ENCODE measurements at places on chromosomes 7 and 10.

DNA sequence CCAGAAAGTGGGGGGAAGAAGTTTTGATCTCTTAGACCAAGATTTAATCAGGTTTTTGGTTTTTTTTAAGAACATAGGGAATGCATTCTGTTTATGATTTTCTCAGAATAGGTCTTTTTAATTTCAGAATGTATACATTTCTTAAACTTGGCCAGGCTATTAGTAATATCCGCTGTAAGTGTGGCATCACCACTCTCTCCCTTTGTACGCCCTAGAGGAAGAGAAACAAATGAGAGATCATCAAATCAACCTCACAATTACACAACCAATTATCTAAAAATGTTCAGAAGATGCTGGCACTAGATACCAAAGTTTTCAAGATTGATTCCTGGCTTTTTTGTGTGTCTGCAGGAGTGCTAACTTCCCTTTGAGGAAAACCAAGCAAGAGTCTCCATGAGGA lies 70.0 kb downstream of the KLF6 start:
- no peak for DNase-seq

DNA sequence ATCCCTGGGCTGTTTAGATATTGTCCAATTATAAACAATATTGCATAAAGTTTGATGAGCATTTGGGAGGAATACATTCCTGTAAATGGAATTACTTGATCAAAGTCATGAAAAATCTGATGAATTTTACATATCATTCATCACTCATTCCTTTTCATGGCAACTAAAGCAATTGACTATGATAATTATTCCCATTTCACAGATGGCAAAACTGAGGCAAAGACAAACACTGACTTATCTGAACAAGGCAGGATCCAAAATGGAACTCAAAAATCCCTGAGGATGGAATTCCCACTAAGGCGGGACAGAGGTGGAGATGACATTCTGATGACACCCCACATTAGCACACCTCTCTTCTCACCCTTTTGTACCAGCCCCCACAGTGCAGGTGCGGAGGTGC lies 17.1 kb downstream of the SLIT1 start:
- no peak for DNase-seq

DNA sequence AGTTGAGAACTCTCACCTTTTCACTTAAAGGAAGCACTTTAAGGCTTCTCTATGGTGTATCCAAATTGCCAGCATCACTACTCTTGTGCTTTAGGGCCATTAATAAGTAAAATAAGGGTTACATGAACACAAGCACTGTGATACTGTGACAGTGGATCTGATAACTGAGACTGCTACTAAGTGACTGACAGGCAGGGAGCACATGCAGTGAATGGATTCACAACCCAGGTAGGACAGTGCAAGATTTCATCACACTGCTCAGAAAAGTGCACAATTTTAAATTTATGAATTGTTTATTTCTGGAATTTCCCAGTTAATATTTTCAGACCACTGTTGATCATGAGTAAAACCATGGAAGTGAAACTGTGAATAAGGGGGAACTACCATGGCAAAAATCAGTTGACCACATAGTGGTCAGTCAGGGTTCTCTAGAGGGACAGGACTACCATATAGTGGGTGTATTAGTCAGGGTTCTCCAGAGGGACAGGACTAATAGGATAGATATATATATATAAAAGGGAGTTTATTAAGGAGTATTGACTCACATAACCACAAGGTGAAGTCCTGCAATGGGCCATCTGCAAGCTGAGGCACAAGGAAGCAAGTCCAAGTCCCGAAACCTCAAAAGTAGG lies 20.9 kb upstream of the CYP51A1 start:
- DNase-seq, result no peak

GRCh38 chr10:61217851-61218565 lies 235.2 kb downstream of the TMEM26 start:
- no peak for DNase-seq

GRCh38 chr7:112416127-112416526 lies 34.1 kb upstream of the IFRD1 start:
- DNase-seq, result no peak

GRCh38 chr7:132866144-132866531 lies 215.8 kb downstream of the CHCHD3 start:
- no peak for DNase-seq

DNA sequence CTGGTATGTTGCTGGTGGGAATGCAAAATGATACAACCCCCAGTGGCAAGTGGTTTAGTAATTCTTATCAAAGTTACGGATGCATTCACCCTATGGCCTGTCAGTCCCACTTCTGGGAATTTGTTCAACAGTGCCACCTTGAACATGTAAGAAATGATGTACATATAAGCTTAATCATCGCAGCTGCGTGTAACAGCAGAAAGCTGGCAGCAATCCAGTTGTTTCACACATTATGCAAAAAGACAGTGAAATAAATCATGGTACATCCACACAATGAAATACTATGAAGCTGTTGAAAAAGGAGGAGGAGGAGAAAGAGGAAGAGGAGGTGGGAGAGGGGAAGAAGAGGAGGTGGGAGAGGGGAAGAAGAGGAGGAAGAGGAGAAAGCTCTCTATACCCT lies 76.2 kb upstream of the MYL10 start:
- no peak for DNase-seq

DNA sequence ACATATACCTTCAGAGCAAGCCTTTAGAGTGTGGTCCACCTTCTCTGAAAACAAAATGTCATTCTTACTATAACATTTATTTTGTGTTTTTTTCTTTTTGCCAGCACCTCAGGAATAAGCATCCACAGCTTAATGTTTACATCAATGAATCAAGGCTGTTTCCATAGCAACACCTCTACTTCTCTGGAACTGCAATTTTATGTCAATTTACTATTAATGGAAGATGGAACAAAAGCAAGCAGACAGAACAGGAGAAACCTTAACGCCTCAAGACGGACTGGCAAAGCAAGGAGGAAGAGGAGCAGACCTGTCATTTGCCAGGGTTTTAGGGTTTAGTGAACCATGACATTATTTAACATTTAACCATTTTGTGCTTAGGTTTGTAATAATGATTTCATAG lies 63.1 kb downstream of the PRR15 start:
- DNase-seq, result no peak

- DNase-seq, result no peak
Measured at GRCh38 chr7:153022475-153023193, 263.1 kb downstream of the ACTR3B start.

All from Peyer's patch (tissue), 4 donors.